ENCODE measurements at places on chromosomes 1 and 21. TPM values are rescaled to one million over a fixed set of nuclear protein-coding genes. Genes with fewer than 3 reads are reported as not detected.

Gene LCE1B
- not detected for total RNA-seq

Gene FCN3
- total RNA-seq: 950 TPM

- H3K27me3 ChIP-seq: no peaks in the 10 kb centered on the region
- no peaks in the 10 kb centered on the region for H3K4me1 ChIP-seq
- no peak overlapping the region for H3K27ac ChIP-seq
- H3K4me3 ChIP-seq: no peak overlapping the region
- DNase-seq: no peak
Observed at GRCh38 chr1:181674617-181675016, 191.3 kb downstream of the CACNA1E start.

DNA sequence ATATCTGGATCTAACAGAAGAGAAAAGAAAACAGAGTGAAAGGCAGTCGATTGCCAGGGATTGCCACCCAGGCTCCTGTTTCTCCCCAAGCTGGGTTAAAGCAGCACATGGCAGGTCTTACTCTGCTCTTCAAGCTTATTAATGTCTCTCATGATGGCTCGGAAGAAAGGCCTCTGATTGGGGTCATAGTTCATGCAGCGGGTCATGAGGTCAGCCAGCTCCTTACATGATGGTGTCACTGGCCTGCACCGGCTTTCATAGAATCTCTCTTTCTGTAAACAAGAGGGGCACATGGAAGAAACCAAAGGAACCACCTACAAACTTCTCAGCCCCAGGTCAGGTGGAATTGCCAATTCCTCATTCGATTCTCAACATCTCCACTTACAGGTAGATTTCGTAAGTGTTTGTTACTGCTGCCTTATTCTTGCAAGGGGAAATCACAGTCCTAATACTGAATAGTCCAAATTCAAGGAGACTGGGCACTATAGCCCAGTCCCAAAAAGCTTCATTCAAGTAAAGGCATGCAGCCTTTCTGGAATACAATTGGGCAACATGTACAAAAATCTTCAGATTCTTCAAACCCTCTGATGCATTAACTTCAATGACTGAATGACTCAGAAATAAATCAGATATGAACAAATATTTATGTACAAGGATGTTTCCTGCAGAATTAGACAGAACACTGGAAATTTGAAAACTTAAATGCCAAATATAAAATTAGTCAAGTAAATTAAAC lies 96.6 kb downstream of the RAVER2 start:
- H3K27ac ChIP-seq: no peak overlapping the region
- no peak for DNase-seq
- peaks cover 51% of the 10 kb centered on the region for H3K36me3 ChIP-seq
- H3K4me1 ChIP-seq: no peaks in the 10 kb centered on the region
- no peak overlapping the region for H3K4me3 ChIP-seq

- DNase-seq: no peak
- H3K27ac ChIP-seq: no peak overlapping the region
- no peaks in the 10 kb centered on the region for H3K4me1 ChIP-seq
- no peaks in the 10 kb centered on the region for H3K36me3 ChIP-seq
Observed at GRCh38 chr21:24976238-24976637, 631.0 kb downstream of the MRPL39 start.

DNA sequence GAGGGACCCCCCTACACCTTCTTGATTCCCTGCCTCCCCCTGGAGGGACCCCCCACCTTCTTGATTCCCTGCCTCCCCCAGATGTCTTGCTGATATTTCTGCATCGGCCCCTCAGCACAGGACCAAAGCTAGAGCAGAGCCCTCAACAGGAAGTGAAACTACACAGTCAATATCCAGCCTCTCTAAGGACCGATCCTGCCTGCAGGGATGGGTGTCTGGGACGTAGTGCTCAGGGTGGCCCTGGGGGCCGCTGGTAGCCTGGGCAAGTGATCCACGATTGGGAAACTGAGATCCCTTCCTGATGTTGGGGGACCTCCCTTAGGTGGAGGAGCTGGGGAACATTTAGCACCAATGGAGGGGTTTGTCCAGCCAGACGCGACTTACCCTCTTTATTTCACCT lies 3.9 kb upstream of the LEFTY2 start:
- H3K4me1 ChIP-seq: peaks cover 21% of the 10 kb centered on the region
- no peak overlapping the region for H3K4me3 ChIP-seq
- no peaks in the 10 kb centered on the region for H3K36me3 ChIP-seq
- no peaks in the 10 kb centered on the region for H3K27me3 ChIP-seq

DNA sequence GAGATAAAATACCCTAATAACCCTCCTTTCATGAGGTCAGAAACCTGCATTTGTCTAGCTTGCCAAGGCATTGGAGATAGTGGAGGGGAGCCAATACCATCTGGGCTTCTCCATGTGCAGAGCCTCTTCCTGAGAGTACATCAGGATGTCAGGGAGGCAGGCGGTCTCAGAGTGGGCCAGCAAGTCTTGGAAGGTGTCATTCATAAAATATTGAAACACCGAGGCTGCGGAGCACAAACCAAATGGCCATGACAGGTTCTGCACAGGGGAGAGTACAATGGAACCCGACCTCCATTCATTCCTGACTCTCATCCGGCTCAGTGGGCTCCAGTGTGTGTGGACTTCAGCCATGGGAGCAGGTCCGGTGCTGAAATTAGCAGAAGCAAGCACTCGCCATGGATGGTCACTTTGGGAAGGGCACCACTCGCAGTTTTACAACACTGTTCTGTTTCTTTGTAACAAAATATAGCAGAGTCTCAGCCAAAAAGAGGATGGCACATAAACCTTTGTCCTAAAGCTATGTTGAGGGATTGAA lies 446.6 kb downstream of the SIPA1L2 start:
- no peaks in the 10 kb centered on the region for H3K36me3 ChIP-seq
- no peaks in the 10 kb centered on the region for H3K4me1 ChIP-seq
- no peak overlapping the region for H3K27ac ChIP-seq
- H3K4me3 ChIP-seq: no peak overlapping the region
- no peak for DNase-seq
- H3K27me3 ChIP-seq: no peaks in the 10 kb centered on the region

DNA sequence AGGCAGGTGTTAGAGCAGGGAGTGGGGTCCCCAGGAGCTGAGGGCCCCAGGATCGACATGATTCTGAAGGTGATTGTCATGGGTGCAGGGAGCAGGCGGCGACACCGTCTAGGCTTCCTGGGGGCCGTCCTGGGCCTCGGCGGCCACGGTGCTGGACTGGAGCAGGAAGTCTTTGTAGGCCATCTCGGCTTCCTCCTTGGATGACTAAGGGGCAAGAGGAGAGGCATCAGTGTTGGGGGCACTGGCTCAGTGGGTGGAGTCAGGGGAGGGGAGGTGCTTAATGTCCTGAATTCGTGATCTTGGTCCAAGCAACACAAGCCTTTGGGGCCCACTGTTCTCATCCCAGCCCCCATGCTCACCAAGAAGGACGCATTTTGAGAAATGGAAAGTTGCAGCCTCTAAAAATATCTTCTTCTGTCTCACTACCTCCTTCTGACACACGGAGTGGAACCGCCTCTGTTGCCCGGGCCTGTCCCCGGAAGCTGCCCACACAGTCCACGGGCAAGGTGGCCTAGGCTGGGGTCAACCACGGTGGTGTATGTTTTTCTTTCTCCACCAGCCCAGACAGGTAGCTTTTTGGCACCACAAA lies 8.6 kb upstream of the FCMR start:
- no peak overlapping the region for H3K27ac ChIP-seq
- no peak overlapping the region for H3K4me3 ChIP-seq
- peak; percentile 78 for DNase-seq
- H3K36me3 ChIP-seq: no peaks in the 10 kb centered on the region
- no peaks in the 10 kb centered on the region for H3K27me3 ChIP-seq

DNA sequence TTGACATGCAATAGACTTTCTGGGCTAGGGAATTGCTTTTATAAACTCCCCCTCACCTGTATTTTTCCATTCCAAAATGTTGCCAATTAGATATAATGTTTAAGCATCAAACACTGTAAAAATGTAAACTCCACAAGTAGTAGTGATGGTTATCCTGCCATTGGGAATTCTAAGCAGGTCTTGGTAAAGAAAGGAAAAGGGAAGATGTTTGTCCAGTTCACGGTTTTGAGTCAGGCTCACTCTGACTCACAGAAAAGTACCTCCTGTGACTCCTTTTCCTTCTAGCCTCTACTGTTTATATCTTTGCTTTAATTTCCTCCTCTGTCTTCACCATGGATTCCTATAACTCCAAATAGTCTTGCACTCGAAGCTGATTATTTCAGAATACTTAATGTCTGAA lies 19.0 kb upstream of the PTPN14 start:
- no peaks in the 10 kb centered on the region for H3K4me1 ChIP-seq
- no peaks in the 10 kb centered on the region for H3K36me3 ChIP-seq
- DNase-seq: no peak
- no peak overlapping the region for H3K27ac ChIP-seq
- H3K4me3 ChIP-seq: no peak overlapping the region

DNA sequence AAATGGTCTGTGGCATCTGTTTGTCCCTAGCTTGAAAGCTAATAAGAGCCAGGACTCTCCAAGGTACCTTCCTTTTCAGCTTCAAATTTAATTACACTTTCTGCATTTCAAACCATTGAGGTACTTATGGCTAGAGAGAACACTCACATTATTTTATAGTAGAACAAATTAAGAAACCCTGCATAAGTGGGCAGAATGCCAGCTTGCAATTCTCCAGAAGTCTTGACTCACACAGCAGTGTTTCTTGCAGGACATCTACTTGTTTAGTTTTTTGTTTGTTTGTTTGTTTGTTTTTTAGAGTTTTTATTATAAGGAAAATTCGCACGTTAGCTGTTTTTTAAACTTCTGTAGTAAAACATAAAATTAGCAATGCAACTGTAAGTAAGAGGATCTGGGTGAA lies 397.2 kb downstream of the NEGR1 start:
- no peak overlapping the region for H3K4me3 ChIP-seq
- H3K27me3 ChIP-seq: no peaks in the 10 kb centered on the region
- H3K4me1 ChIP-seq: peaks cover 8% of the 10 kb centered on the region
- no peak overlapping the region for H3K27ac ChIP-seq
- no peak for DNase-seq

- H3K4me3 ChIP-seq: no peak overlapping the region
- no peaks in the 10 kb centered on the region for H3K36me3 ChIP-seq
- no peak for DNase-seq
- H3K4me1 ChIP-seq: peaks cover 16% of the 10 kb centered on the region
Observed at GRCh38 chr1:109644670-109645069, 11.2 kb upstream of the GSTM4 start.

DNA sequence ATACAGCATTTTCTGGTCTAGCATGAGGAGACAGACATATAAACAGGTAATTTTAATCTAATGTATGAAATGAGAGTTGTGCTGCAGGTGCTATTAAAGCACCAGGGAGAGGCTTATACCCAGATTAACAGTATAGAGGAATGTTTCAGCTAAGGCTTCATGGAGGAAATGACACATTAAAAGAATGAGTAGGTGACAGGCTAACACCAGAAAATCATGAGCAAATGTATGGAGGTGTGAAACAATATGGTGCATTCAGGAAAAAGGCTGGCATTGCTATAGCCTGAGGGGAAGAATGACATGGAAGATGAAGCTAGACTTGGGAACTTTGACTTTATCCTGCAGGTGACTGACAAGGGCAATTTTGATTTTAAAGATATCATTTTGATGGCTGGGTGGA lies 7.0 kb downstream of the ARPC5 start:
- peaks cover 58% of the 10 kb centered on the region for H3K4me1 ChIP-seq
- no peaks in the 10 kb centered on the region for H3K36me3 ChIP-seq
- no peak for DNase-seq
- no peaks in the 10 kb centered on the region for H3K27me3 ChIP-seq
- no peak overlapping the region for H3K27ac ChIP-seq
